ENCODE measurements at places on chromosomes 16 and 17.

DNA sequence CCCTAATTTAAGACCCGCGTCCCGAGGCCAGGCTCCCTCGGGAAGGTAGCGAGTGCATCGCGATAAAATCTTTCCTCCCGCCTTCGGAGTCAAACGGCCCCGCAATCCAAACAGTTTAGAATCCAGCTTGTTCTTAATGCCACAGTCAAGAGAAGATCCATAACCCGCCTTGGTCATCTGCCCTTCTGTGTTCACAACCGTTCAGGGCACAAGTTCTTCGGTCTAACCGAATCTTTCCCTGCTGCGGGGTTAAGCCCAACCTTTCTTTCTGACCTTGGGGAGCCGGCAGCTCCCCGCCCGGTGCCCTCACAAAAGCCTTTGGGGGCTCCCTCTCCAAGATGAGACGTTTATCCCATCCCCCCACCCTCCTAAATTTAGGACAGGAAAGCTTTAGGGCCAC lies 30.3 kb downstream of the CPSF4L start:
- DNase-seq = peak; percentile 32

DNA sequence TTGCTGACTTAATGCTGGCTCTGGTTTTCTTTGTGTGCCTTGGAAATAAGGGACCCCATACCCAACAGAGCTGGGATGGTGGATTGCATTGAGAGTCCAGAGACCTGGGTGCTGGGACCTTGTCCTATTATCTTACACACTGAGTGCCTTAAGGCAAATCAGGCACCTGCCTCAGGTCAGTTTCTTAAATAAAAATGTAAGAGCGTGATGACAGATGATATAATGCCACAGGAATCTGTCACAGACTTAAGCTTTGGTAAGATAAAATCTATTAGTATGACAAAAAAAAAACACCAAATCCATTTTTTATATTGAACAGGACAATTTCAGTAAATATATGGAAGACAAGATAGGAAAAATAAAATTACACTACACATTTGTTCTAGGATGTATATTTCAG lies 1.6 kb downstream of the MT1A start:
- DNase-seq = no peak

- no peak for DNase-seq
Measured at GRCh38 chr17:79433379-79433778, 177.5 kb downstream of the RBFOX3 start.

DNA sequence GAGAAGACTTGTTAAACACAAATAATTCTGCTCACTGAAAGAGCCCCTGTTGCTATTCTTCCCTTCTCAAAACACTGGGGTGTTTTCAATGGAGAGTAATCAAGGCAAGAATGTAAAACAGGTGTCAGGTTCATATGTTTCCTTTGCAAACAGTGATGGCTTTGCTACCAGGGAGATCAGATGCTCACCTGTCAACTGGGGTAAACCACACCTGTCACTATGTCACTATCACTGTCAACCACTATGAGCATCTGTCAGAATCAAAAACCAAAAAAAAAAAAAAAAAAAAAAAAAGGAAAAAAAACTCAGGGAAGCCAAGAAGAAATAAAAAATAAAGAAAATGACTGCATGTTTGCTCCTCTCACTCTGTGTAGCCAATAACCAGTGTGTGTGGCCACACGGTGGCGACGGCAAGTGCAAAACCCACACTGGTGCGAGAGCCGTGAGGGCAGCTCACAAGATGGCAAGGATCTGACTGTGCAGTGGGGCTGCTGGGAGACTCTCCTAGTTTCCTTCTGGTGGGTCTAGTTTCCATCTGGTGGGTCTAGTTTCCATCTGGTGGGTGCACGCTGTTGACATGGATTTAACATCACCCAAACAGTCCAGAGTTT lies 22.7 kb downstream of the USP22 start:
- DNase-seq = no peak

GRCh38 chr17:12664894-12665262 lies 812 bp upstream of the MYOCD start:
- no peak for DNase-seq

- DNase-seq = no peak
Measured at GRCh38 chr16:14175086-14175485, 104.0 kb downstream of the MRTFB start.

DNA sequence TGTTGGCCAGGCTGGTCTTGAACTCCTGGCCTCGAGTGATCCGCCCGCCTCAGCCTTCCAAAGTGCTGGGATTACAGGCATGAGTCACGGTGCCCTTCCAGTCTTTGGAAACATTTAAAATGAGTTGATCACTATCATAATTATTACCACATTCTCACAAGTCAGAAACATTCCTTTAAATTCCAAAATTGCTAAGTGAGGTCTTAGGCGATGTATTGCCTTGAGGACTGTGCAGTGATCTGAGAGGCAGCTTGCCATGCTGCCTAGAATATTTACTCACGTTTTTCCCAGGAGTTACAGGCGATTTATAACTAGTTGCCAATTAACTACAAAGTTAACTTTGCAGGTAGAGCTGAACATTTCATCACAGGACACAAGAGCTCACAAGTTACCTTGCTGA lies 5.7 kb upstream of the ATXN1L start:
- DNase-seq = no peak

- no peak for DNase-seq
Measured at GRCh38 chr16:31291376-31291775, 31.6 kb downstream of the ITGAM start.

DNA sequence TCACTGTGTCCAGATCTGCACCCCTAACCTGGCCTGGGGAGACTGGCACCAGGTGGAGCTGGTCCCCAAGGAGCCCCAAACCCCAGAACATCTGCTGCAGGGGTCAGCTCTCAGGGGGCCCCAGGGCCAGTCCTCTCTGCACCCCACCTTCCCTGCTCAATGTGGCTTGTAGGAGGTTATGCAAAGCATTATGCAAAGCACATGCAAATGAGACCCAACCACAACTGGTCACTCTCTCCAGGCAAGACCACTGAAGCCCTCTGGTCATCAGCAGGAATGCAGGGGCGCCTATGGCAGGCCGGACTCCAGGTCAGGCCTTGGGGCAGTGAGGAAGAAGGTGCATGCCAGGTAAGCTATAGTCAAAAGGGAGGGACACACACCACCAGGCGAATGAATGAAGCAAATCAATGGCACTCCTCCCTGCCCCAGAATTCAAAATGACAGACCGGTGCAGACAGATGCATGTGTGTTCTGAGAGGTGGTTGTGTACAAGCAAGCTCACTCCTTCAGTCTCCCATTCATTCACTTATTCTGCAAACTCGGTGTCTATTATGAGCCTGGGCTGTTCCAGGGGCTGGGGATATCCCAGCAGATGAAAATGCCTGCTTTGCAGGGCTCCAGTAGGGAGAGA lies 48.0 kb downstream of the TMEM235 start:
- no peak for DNase-seq

GRCh38 chr17:17537311-17538099 lies 41.3 kb upstream of the RASD1 start:
- DNase-seq = no peak

GRCh38 chr17:74877592-74878548 lies 5.1 kb upstream of the FDXR start:
- DNase-seq = no peak

- DNase-seq = no peak
Measured at GRCh38 chr17:7922845-7923628, 6.6 kb downstream of the KCNAB3 start.

GRCh38 chr16:57727610-57728009 lies 8.0 kb upstream of the KATNB1 start:
- no peak for DNase-seq

DNA sequence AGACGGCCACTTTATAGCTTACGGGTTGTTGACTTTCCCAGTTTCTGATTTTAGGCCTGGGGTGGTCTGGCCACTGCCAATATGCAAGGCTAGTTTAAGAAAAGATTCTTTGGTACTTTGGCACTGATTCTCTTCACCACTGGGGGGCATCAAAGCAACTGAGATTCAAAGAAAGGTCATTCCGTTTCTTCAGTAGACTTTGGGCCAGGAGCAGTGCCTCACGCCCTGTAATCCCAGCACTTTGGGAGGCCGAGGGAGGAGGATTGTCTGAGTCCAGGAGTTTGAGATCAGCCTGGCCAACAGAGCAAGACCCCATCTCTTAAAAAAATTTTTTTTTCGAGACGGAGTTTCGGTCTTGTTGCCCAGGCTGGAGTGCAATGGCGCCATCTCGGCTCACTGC lies 53.0 kb downstream of the RPA1 start:
- no peak for DNase-seq

DNA sequence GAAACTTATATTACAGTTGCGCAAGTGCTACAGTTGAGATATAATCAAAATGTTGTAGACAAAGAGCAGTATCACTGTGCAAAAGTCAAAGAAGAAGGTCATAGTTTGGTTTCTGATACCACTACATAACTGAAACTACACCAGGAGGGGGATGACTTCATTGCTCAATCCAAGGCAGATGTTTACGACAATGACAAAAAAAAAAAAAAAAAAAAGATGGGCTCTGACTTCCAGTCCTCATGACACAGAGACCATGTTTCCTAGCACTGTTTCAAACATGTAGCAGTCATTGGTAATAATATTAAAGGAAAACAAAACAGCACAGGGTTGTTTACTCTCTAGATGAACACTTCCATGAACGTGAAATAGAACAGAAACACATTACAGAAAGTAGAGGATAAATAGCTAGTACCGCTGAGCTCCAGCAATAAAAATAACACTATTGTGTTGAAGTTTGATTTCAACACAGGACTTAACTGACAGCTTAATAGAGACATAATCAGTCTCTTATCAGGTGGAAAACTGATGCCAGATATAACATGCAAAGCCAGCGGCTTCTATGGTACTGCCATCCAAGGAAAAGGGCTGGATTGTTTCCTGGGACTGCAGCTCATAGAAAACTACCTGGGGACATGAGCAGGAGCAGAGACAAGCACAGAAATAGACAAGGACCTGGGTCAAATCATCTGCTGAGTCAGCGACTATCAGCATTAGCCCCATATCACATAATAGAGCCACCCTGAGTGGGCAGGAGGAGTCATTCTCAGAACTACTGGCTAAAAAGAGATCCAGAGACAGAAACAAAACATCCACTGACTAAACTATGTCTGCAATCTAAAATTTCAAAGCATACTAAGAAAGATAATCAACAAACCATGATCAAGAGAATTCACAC lies 463.6 kb upstream of the SOX9 start:
- DNase-seq = no peak

GRCh38 chr17:9817086-9817485 lies 4.8 kb downstream of the GSG1L2 start:
- peak; percentile 22 for DNase-seq

DNA sequence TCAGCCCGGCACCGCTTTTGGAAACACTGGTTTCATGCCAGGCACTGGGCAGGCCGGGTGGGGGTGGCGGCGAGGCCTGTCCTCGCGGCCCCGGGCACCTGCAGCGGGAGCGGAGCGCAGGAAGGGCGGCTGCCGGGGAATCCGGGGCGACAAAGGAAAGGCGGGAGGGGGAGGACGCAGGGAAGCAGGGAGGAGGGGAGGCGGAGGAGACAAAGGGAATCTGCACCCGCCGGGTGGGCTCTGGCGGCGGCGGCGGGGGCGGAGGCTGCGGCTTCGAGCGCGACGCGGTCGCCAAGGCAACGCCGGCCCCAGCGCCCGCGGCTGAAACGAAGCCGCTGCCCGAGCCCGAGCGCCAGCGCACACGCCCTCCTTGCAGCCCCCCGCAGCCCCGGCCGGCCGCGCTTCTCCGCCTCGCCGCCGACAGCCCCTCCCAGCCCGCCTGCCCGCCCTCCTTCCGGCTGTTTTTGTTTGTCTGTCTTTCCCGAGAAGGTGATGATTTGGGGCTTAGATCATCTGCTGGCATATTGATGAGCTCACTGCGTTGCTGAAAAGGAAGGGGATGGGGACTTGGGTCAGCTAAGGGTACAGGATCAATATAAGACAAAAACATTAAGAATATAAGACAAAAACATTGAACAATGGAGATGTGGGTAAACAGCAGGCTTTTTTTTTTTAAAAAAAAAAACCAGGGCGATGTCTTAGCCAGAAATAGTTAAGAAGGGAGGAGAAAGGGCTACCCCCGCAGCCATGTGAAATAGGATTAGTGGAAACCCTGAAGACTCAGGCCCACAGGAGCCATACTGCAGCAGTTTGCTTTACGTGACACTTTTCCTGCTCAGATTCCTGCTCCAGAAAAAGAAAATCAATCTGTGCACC lies 32.7 kb downstream of the CDK5R1 start:
- DNase-seq = no peak

GRCh38 chr17:76331083-76331482 lies 22.6 kb downstream of the PRPSAP1 start:
- DNase-seq = no peak

GRCh38 chr17:31580316-31580705 lies 188.8 kb downstream of the RAB11FIP4 start:
- no peak for DNase-seq

DNA sequence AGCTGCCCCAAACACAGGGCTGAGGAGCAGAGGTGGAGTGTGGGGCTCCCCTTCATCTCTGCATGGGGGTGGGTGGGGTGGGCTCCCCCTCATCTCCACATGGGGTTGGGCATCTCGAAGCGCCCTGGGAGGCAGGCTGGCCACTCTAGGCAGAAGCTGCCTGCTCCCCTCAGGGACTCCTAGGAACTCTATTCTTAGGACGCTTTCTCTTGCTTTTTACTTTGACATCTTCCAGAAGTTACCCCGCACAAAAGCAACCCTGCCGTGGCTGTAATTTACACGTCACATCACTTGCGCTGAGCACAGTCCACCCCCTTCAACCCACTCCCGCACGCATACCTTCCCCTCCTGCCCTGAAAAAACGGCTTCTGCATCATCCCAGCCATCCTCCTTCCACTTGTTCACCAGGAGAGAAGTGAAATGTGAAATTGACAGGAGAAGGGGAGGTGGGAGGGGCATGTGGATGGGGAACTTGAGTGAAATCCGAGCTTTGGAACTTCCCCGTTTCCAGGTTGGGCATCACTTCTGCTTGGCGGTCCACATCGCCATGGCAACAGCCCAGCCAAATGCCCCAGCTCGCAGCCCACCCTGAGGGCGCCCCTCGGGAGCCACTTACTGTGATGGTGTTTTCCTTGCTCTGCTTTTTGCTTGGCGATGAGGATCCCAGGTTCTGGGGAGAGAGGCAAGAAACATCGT lies 53.7 kb upstream of the RCVRN start:
- no peak for DNase-seq

DNA sequence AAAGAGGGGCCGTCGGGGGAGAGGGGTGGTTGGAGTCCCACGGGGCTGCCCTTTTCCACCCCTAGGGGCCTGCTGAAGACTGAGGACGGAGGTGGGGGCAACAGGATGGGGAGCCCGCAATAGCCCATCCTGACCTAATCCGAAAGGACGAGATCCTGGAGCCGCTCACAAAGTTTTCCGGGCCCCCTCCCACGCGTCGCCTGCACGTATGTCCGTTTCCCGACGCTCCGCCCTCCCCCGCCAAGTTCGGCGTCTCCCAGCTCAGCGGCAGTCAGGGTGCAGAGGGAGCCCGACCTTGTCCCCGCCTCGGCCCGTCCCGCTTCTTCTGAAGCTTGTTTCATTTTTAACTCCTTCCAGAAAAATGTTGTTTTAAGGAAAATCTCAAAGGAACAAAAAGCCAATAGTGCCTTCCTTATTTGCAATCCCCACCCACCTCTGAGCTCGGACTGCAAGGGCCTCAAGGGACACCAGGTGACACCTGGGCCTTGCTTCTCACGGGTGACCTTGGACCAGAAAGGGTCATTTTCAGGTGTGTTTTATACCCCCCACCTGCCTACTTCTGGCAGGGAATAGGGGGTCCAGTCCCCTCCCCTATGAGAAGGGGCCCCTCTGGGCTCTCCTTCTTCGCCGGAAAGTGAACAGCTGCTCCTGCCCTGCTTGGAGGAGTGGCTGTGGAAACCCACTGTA lies 3.4 kb upstream of the ZNF423 start:
- no peak for DNase-seq
